ENCODE measurements at places on chromosomes 12 and 14.

GRCh38 chr14:36655963-36656686 is 5.5 kb upstream of the PAX9 start:
- DNase-seq = no peak

- no peak for DNase-seq
Observed at GRCh38 chr14:21053184-21054122, 4.2 kb upstream of the RNASE8 start.

DNA sequence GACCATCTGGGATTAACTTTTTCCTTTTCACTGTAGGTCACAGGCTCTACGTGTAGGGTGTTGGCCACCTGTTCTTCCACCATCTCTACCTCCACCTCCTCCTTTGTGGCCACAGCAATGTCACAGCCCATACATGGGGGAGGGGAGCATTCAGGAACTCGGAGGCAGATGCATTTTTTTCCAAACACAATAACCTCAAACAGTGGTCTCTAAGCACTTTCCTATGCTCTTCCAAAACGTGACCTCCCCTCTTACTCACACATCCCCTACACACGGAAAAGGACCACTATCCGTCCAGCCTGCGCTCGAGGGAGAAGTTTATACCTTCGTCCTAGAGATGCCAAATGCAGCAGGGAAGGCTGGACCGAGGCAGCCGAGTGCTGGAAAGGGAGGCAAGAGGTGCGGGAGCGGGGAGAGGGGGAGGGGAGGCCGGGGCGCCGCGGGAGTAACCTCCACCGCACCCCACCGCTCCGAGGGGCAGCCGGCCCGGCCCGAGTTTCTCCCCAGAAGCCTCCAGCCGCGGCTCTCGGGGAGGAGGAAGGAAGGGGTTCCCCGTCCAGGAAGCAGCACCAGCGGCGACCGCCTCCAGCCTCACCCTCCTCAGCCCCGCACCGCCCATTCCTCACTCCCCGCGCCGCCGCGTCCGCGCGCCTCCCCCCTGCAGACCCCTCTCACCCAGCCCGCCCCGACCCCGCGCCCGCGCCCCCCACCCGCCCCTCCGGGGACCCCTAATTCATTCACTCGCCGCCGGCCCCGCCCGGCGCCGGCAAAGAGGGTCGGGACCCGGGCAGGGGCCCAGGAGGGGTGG is 594 bp downstream of the KRAS start:
- DNase-seq = peak; percentile 70

DNA sequence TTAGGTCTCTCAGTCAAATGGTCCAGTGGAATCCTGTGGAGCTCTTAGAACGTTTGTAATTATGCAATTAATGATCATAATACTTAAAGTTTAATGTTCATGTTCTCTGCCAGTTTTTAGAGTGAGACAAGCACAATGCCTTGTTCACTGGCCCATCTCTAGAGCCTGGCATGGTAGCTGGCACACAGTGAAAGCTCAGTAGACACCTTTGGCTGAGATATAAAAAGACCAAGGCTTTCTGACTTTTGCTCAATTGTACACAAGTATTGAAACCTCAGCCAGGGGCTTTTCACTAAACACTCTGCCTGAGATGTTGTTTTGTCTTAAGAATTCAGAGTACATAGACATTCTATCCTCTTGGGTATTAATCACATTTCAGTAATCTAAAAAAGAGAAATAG is 241.8 kb upstream of the ATP2B1 start:
- DNase-seq = no peak

- no peak for DNase-seq
Observed at GRCh38 chr12:53975479-53976152, 862 bp upstream of the HOTAIR start.

Measured in mucosa of descending colon (tissue), 3 donors.